ENCODE measurements at places on chromosomes 7 and 10.
A peak's percentile ranks its signal among the peaks of the same experiment; 100 is the strongest.

GRCh38 chr10:130802301-130802700, 509.2 kb downstream of the TCERG1L start:
- no peak for DNase-seq

DNA sequence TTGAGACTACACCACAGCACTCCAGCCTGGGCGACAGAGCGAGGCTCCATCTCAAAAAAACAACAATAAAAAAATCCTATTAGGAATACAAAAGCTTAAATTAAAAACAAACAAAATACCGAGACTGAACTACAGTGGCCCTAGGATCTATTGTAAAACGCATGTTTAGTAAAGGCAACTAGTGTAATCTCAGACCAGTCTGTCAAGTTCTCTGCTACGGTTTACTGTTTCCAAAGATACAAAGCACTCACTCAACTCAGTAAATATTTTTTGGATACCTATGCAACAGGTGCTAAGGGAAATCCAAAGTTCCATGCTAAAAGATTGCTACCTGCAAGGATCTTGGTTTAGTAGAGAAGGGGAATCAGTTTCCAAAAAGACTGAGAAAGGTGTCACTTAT, 3.4 kb upstream of the MIOS start:
- DNase-seq = no peak

GRCh38 chr10:76051007-76051936, 619.8 kb downstream of the LRMDA start:
- peak; percentile 6 for DNase-seq

DNA sequence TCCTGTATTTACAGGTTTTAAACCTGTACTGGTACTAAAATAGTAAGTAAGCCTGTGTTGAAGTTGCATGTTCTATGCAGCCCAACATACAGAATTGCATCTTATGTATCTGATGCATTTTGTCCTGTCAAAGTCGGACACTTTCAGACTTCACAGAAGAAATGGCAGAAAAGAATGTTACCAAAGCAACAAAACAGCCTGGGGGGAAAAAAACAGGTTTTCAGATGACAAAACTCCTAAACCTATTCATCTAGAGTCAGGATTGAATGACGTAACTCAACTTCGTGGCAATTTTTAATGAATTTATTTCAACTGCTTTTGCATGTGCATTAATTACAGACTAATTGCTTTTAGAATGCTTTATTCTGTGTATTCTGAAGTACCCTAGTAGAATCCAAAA, 28.4 kb downstream of the CYTH3 start:
- DNase-seq = no peak

All from NCI-H345 (cell line).